Cardiac septum (tissue), 1 donor: ENCODE measurements at places on chromosomes 16 and 17. TPM values are rescaled to one million over a fixed set of nuclear protein-coding genes. Genes with fewer than 3 reads are reported as not detected.

Gene ITGAD
- not detected for total RNA-seq

Gene VPS35L
- total RNA-seq = 30.1 TPM

Gene ENO3
- 382 TPM for total RNA-seq

Gene CLDN6
- total RNA-seq = 0.16 TPM

Gene MYH3
- total RNA-seq = 1.5 TPM

Gene GLIS2
- total RNA-seq = 31.4 TPM

Gene BAHCC1
- 13.5 TPM for total RNA-seq

Gene IRX5
- total RNA-seq = 15.4 TPM

Gene SOX9
- total RNA-seq = 24.0 TPM

Gene CACNA1G
- 0.13 TPM for total RNA-seq

Gene EPX
- not detected for total RNA-seq

Gene CDIPT
- total RNA-seq = 73.8 TPM

Gene FN3K
- total RNA-seq = 82.4 TPM

Gene TLCD3B
- not detected for total RNA-seq

Gene MFAP4
- total RNA-seq = 46.2 TPM

GRCh38 chr16:15576960-15577958 lies 65.7 kb downstream of the MARF1 start:
- DNase-seq = no peak

GRCh38 chr16:22946433-22946832 lies 132.5 kb downstream of the HS3ST2 start:
- no peak for DNase-seq

GRCh38 chr16:67249178-67250044 lies 632 bp downstream of the SLC9A5 start:
- DNase-seq = no peak

DNA sequence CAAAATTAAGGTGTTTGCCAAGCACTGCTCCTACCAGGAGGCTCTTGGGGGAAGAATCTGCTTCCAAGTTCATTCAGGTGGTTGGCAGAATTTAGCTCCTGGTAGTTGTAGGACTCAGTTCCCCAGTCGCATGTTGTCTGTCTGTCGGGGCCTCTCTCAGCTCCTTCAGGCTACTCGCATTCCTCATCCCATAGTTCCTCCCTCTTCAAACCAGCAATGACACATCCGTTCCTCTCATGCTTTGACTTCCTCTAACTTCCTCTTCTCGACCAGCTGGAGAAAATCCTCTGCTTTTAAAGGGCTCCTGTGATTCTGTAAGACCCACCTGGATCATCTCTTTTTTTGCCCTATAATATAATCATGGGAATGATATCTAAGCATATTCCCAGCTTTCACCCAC lies 108.1 kb downstream of the PMP22 start:
- DNase-seq = no peak

- DNase-seq = no peak
Measured at GRCh38 chr17:18968945-18969887, 17.3 kb downstream of the SLC5A10 start.

GRCh38 chr16:8931859-8932258 lies 31.8 kb downstream of the USP7 start:
- no peak for DNase-seq

GRCh38 chr17:32533296-32533695 lies 46.5 kb downstream of the CDK5R1 start:
- DNase-seq = no peak

- no peak for DNase-seq
Measured at GRCh38 chr16:22073350-22073749, 19.0 kb upstream of the VWA3A start.

GRCh38 chr16:60818465-60818864 lies 1217.8 kb downstream of the CDH8 start:
- DNase-seq = no peak

DNA sequence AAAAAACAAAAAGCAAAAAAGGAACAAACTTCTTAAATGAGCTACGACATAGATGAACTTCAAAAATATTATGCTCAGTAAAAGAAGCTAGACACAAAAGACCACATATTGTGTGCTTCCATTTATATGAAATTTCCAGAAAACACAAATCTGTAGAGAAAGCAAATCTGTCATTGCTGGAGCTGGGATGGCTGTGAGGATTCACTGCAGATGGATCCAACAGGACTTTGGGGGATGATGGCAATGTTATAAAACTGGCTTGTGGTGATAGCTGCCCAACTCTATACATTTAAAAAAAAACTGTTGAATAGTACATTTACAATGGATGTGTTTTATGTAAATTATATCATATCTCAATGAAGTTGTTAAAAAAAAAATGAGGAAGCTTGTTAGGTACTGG lies 52.6 kb upstream of the MAP3K14 start:
- DNase-seq = no peak

- DNase-seq = no peak
Measured at GRCh38 chr16:84876873-84877606, 57.3 kb downstream of the CRISPLD2 start.

- no peak for DNase-seq
Measured at GRCh38 chr16:4373909-4374742, 2.5 kb downstream of the VASN start.

GRCh38 chr17:29594519-29595090 lies 1.7 kb downstream of the ANKRD13B start:
- DNase-seq = no peak

- no peak for DNase-seq
Measured at GRCh38 chr17:72699545-72699944, 392.9 kb downstream of the SLC39A11 start.

- peak; percentile 59 for DNase-seq
Measured at GRCh38 chr17:77892469-77893143, 65.9 kb upstream of the TNRC6C start.

- DNase-seq = no peak
Measured at GRCh38 chr17:79192503-79193351, 118.1 kb downstream of the ENGASE start.

- DNase-seq = no peak
Measured at GRCh38 chr17:8555062-8555461, 75.5 kb downstream of the MYH10 start.

- no peak for DNase-seq
Measured at GRCh38 chr16:29182501-29182900, 197.6 kb downstream of the LAT start.

DNA sequence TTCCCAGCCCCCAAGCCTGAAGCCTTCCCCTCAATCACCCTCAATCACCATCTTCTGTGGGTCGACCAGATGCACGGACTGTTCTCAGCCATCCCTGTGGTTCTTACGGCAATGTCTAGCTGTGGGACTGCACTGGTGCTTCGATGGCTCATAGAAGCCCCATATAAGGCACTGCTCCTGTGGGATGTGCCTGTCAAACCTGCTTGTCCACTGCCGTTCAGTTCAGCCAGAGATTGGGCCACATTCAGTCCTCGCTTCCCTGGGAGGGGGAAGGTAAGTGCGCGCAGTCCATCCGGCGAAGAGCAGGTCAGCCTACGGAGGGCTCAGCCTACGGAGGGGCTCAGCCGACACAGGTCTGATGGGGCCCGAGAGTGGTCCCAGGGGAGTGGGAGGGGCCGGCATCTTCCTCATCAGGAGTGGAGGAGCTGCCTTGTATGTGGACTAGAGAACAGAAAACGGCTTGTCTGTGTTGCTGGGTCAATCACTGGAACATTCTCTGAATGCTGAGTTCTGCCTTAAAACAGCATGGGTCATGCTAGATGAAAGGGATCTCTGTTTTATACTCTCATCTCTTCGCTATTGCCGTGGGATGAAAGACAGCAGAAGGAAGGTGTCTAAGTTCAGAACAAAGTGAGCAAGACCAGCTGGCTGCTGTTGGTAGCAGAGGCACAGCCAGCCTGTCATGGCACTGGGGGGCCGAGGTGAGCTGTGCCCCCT lies at the start of gene CARD14:
Gene CARD14, plus strand, starts transcription at position 247 of the 717 bp plus-strand sequence. CDS start 11,409 bp downstream, outside the sequence.
- no peak for DNase-seq

DNA sequence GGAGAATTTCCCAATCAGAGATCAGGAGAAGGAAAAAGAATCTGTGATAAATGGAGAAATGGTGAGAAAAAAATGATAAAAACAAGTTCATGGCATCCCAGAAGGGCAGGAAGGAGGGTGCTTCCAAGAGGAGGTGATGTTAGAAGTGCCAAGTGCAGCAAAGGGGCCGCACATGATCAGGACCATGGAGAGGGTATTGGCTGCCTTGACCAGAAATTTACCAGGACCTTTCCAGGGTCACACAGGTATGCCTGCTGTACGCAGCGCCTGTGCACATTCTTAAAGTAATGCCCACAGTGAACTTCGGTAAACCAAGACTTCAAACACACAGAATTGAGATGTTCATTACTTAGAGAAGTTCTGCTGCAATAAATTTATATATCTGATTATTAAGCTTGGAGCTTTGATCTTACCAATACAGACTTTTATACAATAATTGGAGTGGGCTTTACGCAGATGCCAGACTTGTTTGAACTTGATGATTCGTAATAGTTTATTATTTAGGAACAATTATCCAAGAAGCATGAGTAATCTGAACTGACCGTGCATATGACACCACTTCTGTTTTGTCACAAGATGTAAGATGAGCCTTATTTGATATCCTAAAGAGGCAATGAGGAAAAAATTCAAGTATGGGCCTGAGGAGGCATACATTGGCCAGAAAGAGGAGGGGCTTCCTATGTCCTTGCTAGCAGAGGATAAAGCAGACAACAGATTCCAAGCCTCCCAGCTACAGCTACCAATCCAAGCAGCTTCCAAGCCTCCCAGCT lies 2.2 kb upstream of the KRT33A start:
- DNase-seq = no peak

DNA sequence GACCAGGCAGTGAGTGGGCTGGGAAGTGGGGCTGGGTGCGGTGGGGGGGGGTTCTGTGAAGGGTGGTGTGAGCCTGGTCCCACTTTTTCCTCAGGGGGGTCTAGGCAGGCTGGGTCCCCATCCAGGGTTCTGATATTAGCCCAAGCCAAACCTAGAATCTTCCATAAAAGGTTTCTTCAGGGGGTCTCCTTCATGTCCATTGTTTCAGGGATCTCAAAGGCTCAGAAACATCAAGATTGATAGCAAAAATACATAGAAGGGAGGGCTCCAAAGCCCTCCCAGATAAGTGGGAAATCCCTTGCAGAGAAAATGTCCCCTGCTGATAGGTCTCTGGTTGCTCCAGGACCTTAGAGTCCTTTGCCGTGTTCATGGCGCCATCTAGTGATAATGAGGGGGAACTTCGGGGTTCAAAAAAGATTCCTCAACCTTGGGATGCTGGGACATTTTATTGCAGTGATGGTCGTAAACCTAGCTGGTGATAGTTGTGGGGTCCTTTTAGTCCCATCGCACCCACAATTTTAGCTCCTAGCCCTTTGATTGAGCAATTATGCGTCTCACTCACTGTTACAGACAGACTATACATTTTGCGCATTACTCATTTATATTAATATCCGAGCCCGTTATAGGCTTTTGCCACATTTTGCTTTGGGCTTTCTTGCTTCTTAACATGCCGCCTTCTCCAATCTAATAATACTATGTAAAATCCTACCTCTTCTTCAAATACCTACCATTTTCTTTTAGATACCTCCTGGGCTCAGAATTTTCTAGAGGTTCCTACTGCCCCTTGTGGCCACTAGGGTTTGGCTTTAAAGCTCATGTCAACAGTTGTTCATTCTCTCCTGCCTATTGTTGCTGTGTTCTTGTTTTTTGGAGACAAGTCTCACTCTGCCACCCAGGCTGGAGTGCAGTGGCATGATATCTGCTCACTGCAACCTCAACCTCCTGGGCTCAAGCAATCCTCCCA lies 35.1 kb downstream of the IGF2BP1 start:
- no peak for DNase-seq
